Heart left ventricle (tissue), 16 donors: ENCODE measurements at places on chromosomes 7 and 10. TPM values are rescaled to one million over a fixed set of nuclear protein-coding genes. Genes with fewer than 3 reads are reported as not detected.

DNA sequence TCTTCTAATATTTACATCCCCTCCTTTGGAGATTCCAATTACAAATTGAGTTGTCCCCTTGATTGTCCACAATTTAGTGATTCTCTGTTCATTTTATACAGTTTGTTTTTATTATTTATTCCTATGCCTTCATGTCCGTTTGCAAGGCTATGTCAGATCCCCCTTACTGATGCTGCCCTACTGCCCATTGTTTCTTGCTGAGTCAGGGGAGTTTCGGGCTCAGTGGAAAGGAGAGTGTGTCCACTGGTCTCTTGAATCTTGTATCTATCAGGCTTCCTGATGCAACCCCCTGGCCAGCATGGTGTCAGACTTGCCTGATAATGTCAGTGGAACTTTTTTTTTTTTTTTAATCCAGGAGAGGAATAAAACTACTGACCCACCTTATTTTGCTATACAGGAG lies 384.4 kb downstream of the CDC14C start:
- no peak for DNase-seq

DNA sequence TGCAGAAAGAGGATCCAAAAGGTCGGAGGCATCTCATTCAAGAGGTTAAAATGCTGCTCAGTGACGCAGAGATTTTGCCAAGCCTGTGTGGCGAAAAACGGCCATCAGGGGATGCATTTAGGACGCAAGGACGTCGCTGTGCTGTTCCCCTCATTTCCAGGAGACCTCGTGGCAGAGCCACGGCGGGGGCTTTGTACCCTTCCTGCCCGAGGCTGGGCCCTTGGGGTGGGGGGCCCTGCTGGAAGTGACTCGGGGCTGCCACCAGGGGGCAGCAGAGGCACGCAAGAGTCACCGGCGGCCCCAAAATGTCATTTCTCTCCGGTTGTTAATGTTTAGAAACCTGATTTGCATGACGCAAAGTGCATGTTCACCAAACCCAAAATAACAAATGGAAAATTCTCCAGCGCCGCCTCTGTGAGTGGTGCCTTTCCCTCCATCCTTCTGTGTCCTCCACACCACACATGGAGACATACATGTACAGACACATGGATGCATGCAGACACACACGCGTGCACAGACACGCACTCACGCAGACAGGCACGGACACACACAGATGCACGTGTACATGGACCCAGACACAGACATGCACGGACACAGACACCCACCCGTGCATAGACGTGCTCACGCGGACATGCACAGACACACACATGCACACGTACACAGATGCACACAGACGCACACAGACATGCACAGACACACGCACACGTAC lies 51.0 kb upstream of the NKX6-2 start:
- no peak for DNase-seq

DNA sequence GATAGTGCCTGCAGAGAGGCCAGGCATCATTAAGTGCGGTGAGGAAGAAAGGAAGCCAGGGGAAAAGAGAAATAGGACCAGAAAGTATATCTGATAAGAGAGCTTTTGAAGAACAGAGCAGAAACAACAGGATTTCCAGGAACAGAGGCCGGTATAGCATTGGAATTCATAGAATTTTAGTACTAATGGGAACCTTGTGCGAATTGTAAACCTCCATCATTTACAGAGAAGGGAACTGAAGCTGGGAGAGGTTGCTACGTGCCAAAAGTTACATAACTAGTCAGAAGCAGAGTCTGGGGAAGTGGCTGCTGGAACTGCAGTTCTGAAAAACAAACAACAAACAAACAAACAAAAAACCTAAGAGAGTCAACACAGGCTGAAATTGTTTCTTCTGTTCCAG lies 5.4 kb upstream of the ZMYND11 start:
- no peak for DNase-seq

DNA sequence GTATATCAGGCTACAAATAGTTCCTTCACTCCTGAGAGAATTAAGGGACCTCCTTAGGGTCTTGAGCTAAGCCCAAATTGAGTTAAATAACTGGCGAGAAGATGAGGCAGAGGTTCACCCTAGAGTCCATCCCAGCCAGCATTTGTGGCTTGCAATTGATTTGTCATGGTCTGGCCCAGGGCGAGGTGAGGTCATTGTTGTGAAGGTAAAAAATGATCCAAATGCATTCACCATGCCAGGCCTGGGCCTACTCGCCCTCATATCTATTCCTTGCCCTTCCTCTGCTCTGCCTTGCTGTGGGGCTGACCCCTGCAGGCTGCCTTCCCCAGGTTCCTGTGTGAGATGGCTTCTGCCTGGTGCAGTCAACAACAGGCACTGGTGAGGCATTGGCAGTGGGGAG lies 207.2 kb downstream of the ZNF365 start:
- peak; percentile 33 for DNase-seq

DNA sequence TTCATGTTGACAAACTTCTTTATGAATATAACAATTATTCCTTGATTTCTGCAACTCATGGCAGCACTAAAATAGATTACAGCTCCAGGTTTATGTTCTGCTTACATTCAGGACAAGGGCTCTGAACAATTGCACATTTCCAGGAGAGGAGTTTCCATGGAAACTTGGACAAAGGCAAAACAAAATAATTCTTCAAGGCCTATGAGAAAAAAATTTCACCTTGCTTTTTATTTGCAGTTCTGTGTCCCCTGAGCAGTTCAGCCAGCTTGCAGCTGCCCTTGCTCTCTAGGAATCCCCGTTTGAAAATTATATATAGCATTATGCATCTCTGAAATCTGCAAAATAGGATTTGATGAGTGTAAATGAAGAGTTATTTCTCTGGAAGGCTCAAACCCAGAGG lies 71.7 kb downstream of the ARL4A start:
- DNase-seq = no peak

- DNase-seq = no peak
These were observed 119.9 kb downstream of the ADCYAP1R1 start for GRCh38 chr7:31171984-31172383.

DNA sequence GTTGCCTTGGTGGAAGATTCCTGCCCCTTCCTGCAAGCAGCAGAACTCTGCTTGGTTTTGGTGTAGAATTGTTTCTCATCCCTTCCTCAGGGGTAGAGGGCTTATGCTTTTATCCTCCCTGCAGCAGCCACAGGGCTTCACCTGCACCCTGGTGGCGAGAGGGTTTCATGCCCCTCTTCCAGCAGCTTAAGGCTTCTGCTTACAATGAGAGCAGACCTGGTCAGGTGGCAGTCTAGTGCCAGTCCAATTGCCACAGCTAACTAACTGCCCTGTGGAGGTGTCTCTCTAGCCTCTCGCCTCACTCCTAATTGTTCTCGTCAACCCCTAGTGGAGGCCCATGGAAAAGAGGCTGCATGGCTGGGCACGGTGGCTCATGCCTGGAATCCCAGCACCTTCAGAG lies 19.3 kb downstream of the ACBD7 start:
- DNase-seq = no peak

DNA sequence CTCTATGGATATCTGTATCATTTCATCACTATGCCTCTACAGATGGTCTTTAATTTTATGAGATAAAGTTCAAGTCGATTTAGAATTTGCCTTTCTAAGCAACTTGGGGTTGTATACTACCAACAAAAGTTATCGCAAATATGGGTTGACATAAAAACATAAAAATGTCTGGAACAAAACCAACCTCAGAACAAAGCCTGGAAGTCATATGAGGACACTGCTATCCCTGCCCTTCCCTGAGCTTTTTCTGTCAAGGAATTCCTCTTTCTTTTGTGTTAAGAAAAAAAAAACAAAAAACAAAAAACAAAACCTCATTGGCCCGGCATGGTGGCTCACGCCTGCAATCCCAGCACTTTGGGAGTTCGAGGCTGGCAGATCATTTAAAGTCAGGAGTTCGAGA lies 319.3 kb downstream of the CAMK1D start:
- no peak for DNase-seq

DNA sequence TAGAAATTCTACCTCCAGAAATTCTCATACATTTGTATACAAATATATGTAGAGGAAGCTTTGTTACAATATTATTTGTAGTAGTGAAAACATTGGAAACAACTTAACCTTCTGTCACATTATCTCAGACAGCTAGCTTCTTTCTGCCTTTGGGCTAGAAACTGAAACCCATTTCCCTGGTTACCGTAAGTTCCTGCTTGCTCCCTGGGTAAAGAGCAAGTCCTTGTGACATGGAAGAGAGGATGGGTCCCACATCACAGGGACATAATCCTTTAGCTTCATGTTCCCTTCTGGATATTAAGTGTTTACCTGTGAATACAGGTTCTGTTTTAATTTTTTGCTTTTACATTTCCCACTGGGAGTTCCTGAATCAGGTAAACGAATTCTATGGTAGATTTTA lies 41.8 kb downstream of the KLHDC10 start:
- DNase-seq = no peak

DNA sequence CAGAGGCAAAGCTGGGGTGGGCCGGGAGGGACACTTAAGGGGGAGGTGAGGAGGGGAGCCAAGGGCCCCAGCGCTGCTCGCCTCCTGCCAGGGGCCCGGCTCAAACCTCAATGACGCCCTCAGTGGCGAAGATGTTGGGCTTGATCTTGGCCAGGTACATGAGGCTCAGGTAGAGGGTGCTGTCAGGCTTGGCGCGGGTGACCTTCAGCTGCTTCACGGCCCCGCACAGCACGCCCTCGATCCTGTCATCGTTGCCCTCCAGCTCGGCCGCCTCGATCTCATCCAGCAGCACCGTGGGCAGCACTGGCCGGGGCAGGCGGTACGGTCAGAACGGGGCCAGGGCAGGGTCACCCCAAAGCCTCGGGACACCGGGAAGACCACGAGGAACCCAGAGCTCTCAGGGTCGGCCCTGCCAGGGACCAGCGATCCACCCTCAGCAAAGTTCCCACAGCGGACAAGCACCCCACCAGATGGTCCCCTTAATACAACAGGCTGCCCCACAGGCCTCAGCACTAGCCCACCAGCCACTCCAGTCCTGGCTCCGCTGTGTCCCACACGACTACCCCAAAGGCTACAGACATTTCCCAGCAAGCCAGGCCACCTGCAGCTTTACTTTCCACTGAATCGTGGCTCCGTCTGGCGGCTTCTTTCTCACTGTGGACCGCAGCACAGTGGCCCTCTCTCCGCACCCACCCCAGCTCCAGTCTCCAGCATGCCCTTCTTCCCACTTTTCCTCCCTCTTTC lies 4.0 kb downstream of the INTS1 start:
- no peak for DNase-seq

- DNase-seq = no peak
These were observed 43.8 kb upstream of the DMBT1 start for GRCh38 chr10:122516734-122517133.

DNA sequence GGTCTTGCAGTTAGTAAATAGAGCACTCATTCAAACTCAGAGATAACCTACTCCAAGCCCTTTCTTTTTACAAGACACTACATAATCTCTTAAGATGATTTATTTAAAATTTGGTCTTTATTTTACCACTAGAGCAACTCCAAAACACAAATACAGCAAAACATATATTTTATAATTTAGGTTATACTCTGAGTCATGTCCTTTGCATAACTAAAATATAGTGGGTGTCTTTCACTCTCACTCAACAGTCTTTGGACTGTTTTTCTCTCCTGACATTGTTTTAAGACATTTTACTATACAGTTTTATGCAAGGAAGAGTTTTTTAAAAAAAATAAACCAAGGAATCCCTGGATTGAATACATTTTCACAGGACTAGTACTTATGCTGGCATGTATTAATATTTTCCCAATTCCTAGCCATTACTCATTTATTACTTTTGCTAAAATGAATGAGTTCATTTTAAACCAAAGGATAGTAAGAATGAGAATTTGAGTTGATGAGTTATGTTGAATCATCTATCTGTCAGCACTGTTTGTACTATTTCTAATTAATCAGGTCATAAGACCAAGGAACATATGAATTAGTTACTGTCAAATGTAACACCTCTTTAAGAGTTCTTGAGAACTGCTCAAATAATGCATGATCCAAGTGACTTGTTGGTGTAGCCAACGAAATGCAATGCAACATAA lies 303.1 kb upstream of the FZD1 start:
- DNase-seq = no peak

GRCh38 chr7:29588900-29589696 lies 25.5 kb downstream of the PRR15 start:
- DNase-seq = no peak

DNA sequence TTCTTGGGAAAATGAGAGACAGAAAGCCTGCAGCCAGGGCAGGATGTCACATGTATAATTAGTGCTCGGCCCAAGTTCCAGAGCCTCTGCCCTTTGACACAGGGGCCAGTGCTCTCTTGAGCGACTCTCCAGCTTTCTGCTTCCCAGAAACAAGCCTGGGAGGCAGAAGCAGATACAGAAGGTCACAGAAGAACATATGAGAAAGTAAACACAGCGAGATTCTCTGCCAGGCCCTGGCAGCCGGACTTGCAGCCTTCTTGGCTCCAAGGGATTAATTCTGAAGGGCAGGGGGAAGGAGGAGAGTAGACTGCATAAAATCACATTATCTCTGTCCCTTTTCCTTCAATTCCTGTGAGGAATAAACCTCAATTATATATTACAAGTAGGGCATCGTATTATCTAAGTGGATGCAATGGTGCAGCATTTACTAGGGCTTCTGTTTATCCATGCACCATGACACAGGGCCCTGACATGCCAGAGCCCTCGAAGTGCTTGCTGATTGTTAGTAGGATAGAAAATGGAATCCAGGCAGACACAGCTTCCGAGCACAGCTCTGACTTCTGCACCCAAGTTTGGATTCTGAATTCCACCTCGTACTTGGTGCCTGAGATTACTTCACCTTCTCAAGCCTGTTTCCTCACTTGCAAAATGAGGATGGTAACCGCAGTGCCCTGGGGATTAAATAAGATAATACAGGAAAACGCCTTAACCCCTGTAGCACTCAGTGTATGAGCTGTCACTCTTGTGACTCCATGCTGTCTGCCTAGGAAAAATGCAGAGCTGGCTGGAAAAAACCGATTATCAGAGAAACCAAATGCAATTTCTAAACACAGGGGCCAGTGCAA lies 536.5 kb downstream of the TNS3 start:
- peak; percentile 69 for DNase-seq

DNA sequence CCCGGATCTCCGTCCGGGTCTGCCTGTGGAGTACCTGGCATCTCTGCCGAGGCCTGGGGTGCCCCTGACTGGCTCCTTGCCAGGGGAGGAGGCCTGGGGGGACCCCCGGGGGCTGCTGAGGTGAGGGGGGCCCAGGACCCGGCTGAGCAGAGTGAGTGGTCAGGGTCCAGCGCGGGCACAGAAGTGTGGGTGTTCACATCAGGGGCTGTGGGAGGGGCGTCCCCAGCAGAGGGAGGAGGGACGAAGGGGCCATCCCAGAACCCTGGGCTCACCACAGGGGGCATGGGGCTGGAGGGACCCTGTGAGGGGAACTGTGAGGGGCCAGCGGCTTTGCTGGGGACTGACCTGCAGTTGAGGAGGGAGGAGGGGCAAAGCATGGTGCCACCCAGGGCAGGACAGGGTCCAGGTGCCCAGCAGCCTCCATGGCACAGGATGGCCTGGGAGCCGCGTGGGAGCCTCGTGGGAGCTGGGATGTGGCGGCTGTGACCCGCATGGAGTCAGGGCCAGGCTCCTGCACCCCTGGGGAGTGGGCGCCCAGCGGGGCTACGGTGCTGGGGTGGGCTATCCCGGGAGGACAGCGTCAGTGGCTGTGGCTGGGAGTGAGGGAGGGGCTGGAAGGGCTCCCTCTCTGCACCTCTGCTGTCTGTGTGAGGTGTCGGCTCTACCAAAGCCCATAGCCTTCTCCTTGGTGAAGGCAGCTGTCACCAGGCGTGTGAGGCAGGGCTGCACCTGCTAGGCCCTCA lies 91.2 kb downstream of the DNAJB6 start:
- no peak for DNase-seq

Gene IFIT2
- 2.8 TPM for total RNA-seq

Gene DPYSL4
- 70.0 TPM for total RNA-seq

Gene ZNF511
- 40.2 TPM for total RNA-seq

Gene CYP2W1
- total RNA-seq = not detected

Gene CDCA7L
- total RNA-seq = 20.2 TPM

Gene BHLHA15
- 1.3 TPM for total RNA-seq

Gene OR9A2
- total RNA-seq = not detected

Gene CPVL
- total RNA-seq = 106 TPM

Gene CCL24
- not detected for total RNA-seq

Gene PIK3CG
- 2.5 TPM for total RNA-seq
